ENCODE measurements at places on chromosomes 13 and 19.

DNA sequence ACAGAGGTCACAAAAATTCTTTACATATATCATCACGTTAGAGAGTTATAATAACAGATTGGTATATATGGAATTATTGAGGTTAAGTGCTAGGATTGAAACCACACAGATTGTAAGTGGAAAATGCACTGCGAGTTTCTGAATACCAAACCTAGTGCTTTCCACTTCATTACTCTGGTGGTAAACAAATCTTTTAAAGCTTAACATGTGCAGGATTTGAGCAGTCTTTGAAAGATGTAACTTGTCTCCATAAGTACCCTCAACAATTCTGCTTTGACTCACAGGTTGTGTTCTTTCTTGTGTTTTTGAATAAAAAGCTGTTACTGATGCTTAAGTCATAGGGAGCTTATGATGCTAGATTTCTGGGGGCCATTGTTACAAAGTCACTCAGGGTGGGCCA lies 314.7 kb upstream of the DACH1 start:
- no peak for DNase-seq

DNA sequence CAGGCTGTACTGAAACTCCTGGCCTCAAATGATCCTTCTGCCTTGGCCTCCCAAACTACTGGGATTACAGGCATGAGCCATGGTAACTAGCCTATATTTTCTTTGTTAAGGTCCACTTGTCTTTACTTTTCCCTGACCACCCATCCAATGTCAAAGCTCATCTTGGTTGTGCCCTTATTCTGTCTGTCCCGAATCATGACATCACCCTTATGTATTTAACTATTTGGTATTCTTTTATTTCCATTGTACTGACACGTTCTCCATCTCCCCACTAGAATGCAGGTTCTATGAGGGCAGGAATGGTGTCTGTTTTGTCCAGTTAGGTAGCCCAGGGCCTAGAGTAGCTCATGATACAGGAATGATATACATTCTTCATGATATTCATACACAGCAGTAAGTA lies 104.8 kb downstream of the ZNF536 start:
- DNase-seq = no peak

- DNase-seq = no peak
Observed at GRCh38 chr13:36395280-36395679, 37.0 kb upstream of the CCNA1 start.

DNA sequence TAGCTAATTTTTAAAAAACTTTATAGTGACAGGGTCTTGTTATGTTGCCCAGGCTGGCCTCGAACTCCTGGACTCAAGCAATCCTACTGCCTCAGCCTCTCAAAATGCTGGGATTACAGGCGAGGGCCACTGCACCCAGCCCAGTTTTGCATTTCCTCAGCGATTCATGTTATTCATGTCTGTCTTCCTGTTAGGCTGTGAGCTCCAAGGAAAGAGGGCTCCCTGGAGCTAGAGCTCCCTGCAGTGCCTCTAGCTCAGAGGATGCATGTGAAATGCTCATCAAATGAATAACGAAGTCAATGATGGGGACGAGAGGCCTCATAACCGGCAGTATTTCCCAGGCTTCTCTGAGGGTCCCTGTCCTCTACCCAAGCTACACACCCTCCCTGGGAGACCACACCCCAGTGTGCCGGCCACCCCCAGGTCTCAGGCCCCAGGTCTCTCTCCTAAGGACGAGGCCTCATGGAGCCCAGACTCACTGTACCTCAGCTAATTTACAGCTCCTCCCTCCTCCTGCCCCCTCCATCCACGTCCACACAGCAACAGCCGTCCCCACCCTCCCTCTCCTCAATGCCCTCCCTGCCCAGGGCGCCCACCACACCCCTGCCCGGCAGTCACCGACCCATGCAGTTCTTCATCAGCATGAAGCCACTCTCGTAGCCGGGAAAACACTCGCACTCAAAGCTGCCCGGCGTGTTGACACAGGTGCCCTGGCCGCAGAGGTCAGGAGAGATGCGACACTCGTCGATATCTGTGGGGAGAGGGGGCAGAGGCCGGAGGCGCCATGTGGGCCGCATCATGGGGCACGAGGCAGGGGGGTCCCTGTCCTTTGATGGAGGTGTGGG lies 28.5 kb downstream of the FBN3 start:
- no peak for DNase-seq

DNA sequence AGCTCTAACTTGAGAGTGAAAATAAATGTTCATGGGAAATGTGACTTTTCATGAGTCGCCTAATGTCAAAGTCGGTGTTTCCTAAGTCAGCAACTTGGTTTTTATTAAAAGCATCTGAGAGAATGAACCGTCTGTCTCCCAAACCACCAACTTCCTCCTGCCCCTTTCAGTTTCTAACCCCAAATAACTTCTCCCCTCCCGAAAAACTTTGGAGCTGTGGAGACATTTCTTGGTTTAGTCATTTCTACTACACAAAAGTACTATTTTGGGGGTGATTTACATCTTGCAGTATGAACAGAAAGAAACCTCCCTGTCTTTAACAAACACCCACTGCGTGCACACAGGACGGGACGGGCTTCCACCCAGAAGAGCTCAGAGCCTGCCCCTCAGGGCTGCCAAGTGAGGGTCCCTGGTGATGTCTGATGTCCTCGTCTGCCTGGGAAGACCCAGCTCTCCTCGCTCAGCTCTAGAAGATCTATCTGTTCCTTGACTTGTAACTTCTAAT lies 65.0 kb downstream of the RASA3 start:
- no peak for DNase-seq

GRCh38 chr19:54576411-54576976 lies 2.9 kb downstream of the LILRA2 start:
- DNase-seq = no peak

GRCh38 chr13:45257638-45258333 lies 56.9 kb upstream of the KCTD4 start:
- no peak for DNase-seq

- DNase-seq = no peak
Observed at GRCh38 chr19:38683393-38684077, 36.1 kb downstream of the ACTN4 start.

DNA sequence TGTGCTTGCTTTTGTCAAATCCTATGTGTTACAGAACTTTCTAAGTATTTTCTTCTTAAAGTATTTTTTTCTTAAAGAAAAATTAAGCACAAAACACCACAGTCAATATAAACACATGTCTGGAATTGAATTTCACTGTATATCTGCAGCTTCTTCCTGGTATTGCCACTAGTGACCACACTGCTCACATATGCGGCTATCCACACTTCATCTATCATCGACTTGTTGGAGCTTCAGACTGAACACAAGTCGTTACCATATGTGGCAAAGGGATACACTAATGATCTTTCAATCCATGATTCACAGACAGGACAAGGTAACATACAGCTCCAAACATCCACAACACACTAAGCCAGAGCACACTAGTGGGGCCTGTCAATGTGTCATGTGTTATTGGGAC lies 498.4 kb upstream of the ARGLU1 start:
- DNase-seq = no peak

GRCh38 chr19:52527956-52528351 lies 486 bp downstream of the ZNF808 start:
- DNase-seq = no peak

- DNase-seq = no peak
Observed at GRCh38 chr13:42354241-42355091, 82.5 kb downstream of the AKAP11 start.

- no peak for DNase-seq
Observed at GRCh38 chr13:19072543-19072942, 109.1 kb downstream of the TUBA3C start.

DNA sequence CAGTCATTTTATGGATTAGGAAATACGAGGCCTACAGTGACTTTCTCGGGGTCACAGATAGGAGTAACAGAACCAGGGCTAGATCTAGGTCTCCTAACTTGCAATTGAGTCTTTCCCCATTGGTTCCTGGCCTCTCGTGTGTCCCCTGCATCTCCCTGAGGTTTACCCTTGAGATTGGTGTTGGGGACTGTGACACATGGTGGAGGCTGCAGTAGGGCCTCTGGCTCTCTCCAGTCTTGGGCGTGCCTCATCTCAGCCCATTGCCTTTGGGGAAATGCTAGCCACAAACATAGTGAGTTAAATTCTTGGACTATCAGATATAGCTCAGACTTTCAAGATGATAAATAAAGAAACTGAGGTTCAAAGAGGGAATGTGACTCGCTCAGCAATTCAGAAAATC lies 212.1 kb downstream of the KCNRG start:
- DNase-seq = no peak

- DNase-seq = no peak
Observed at GRCh38 chr13:84994582-84994981, 804.6 kb downstream of the SLITRK6 start.

- no peak for DNase-seq
Observed at GRCh38 chr13:51240178-51240577, 18.0 kb downstream of the FAM124A start.

DNA sequence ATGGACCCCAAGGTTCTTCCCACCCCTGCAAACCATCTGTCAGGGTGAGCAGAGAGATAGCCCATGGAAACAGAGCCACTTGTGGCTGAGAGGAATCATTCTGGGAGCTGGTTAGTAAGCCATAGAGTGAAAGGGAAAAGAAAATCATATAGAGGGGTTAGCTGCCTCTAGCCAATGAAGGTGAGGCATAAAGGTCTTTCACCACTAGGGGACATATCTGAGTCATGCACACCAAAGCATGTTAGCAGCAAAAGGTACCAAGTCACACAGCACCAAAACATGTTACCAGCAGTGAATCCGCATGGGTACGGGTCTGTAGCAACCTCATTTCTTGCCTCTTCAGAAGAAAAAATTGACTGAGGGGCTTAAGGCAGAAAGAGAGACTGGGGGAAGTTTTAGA lies 76.7 kb upstream of the ZNF43 start:
- no peak for DNase-seq

DNA sequence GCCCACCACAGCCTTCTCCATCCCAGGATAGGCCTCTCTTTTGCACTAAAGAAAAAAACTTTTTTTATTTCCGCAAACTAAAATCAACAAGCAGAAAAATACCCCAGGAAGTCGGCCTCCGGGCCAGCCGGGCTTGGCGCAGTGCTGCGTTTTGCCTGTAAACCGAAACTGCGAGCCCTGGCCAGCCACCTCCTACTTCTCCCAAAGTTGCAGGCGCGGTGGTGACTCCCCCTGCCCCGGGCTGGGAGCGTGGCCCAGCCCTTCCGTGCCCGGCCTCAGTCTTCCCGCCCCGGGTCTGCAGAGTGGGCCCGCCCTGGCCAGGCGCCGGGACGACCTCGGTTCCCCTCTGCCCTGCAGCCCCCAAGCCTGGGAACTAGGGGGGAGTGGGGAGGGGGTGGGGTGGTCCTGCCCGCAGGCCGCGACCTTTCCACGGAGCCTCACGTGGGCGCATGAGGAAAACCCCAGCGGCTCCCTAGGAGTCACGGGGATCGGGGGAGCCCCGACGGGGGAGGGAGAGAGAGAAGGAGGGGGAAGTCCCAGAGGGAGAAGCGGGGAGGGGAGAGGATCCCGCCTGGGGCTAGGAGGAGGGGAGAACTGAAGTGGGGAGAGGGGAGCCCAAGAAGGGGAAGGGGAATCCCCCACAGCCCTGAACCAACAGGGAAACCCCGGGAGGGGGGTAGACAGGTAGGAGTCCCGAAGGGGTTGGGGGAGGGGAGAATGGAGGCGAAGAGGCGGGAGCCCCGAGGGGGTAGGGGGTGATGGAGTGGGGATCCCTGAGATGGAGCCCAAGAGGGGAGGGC lies 3.0 kb downstream of the GADD45B start:
- DNase-seq = no peak

DNA sequence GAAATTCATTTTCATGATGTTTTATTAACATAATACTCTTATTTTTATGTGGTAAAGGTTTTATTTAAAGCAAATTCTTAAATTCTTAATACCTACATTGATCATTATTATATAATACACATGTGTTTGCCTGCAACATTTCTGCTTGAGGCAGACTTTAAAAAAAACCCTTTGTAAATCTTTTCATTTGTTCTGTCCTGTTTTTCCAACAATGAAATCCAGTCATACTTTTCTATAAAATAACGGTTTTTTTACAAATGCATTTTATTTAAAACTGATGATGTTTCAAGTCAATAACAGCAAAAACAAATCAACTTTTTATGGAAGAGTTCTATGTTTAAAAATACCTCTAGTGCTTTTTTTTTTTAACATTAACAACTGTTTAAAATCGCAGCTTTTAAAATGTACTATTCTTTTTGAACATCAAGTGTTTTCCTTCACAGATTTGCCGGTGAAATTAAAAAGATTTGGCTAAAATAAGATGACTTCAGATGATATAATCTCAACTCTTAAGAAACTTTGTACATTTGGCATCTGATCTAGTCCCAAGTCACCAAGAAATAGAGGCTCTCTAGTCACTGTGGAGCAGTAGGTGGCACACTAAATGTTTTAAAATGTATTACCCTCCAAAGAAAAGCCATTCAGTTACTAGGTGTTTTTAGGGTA lies 5.1 kb downstream of the POU4F1 start:
- no peak for DNase-seq

DNA sequence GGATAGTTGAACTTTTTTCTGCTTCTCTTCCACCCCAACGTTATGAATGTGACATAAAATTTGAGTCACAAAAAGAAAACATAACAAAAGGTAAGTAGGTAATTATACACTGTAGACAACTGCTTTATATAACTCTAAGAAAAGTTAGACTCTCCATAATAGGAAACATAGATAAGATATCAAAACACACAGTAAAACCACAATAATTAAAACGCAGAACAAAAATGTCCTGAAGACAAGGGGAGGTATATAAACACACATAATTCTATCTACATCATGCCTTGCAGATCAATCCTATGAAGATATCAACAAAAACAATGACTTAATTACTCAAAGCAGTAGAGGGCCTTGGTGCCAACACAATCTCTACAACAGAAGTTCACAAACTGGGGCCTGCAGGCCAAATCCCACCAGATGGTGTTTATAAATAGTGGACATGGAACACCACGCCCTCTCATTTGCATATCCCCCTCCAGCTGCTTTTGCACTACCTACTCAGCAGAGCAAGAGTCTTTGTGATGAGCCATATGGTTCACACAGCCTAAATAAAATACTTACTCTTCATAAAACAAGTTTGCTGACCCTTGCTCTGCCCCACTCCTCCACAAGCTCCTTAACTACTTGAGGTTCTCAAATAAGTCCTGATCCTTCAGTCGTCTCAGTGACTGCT lies 254.7 kb downstream of the KLF12 start:
- DNase-seq = no peak

- DNase-seq = no peak
Observed at GRCh38 chr19:925087-925525, 729 bp upstream of the ARID3A start.

DNA sequence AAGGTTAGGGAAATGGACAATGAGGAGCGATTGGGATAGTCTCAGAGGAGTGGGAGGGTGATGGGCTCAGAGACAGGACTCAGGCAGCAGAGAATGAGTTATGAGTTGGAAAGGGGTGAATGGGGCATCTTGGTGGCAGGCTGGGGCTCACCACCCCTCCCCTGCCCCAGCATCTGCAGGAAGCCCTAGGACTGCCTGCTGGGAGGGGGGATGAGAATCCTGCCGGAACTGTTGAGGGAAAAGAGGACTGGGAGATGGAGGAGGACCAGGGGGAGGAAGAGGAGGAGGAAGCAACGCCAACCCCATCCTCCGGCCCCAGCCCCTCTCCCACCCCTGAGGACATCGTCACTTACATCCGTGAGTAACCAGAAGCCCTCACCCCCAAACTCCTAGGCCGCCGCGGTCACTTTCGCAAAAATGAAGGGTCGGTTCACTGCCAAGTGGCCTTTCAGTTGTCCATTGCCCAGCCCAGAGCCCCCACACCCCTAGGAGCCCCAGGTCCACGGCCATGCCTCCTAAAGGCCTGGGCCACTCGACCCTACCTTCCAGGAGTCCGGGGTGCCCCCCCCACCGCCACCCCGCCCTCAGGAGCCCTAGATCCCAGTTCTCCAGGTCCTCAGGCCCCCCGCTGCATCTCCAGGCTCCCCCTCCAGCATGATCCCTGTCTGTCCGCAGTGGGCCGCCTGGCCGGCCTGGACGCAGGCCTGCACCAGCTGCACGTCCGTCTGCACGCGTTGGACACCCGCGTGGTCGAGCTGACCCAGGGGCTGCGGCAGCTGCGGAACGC lies 764 bp downstream of the CLEC11A start:
- DNase-seq = no peak

Measured in stimulated activated CD8-positive, alpha-beta memory T cell treated with anti-CD3 and anti-CD28 coated beads, Interleukin-7, amount 100 ng/mL, for 24 hours (primary cell).